ENCODE measurements at places on chromosomes 13 and 19. TPM values are rescaled to one million over a fixed set of nuclear protein-coding genes. Genes with fewer than 3 reads are reported as not detected.
A peak's percentile ranks its signal among the peaks of the same experiment; 100 is the strongest.

Gene F2RL3
- total RNA-seq, result 3.2 TPM

Gene FXYD3
- 33.7 TPM for total RNA-seq

Gene UPF3A
- total RNA-seq, result 41.7 TPM

Gene F7
- total RNA-seq, result 0.16 TPM

Gene APOC4
- total RNA-seq, result not detected

Gene MBD3L2
- not detected for total RNA-seq

Gene LILRB4
- total RNA-seq, result 9.9 TPM

Gene C1QTNF9
- 0.25 TPM for total RNA-seq

Gene SPACA4
- not detected for total RNA-seq

Gene TNFSF9
- total RNA-seq, result 1.1 TPM

Gene ZNF578
- 3.7 TPM for total RNA-seq

Gene IRS2
- total RNA-seq, result 12.9 TPM

Gene DMWD
- total RNA-seq, result 60.9 TPM

Gene KLK2
- total RNA-seq, result not detected

Gene FRY
- 69.5 TPM for total RNA-seq

- no peak for DNase-seq
These were observed 1551.1 kb downstream of the EFNB2 start for GRCh38 chr13:104984296-104984818.

- DNase-seq, result no peak
These were observed 354.6 kb downstream of the DNAJC15 start for GRCh38 chr13:43377973-43378372.

GRCh38 chr13:53878861-53879260 lies 850.2 kb downstream of the OLFM4 start:
- DNase-seq, result no peak

- DNase-seq, result no peak
These were observed 51.0 kb upstream of the RCBTB2 start for GRCh38 chr13:48583859-48584311.

- DNase-seq, result peak; percentile 58
These were observed 44.6 kb downstream of the GGACT start for GRCh38 chr13:100543872-100544602.

DNA sequence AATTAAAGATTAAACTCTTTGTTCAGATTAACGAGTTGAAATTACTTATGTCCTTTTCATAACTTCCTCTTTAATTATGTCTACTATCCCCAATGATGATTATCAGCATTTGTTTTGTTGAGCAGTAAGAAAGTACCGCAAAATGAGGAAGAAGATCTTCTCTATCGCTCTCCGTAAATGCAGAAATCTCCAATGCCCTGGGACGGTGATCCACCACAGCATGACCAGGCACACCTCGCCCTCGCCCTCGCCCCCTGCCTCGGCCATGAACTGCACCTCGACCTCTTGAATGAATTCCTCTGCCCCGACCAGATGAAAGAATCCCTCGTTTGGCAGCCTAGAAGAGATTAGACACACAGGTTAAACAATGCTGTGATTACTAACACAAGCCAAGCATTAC lies 69.1 kb downstream of the RBM26 start:
- DNase-seq, result no peak

GRCh38 chr13:81565849-81566248 lies 1224.9 kb upstream of the SPRY2 start:
- no peak for DNase-seq

DNA sequence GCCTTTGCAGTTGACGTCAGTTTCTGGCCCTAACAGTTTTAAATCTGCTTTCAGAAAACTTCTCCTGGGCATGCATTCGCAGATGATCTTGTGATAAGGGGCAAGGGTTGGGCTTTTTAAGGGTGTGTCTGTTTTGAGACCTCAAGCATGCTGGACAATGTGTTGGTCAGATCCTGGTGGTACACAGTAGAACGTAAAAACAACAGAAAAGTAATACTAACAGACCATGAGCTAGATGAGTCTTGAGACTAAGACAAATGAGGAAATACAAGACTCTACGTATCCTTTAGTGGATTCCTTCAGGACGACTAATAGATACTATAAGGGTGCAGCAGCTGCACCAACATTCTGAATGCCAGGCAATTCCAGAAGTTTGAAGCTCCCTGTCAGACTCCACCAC lies 237.6 kb downstream of the DNAJC15 start:
- DNase-seq, result no peak

GRCh38 chr13:99293178-99293577 lies 14.0 kb downstream of the GPR183 start:
- DNase-seq, result no peak

GRCh38 chr13:43657485-43657884 lies 129.3 kb downstream of the ENOX1 start:
- DNase-seq, result no peak

GRCh38 chr19:2317300-2317699 lies 9.3 kb upstream of the LINGO3 start:
- DNase-seq, result no peak

DNA sequence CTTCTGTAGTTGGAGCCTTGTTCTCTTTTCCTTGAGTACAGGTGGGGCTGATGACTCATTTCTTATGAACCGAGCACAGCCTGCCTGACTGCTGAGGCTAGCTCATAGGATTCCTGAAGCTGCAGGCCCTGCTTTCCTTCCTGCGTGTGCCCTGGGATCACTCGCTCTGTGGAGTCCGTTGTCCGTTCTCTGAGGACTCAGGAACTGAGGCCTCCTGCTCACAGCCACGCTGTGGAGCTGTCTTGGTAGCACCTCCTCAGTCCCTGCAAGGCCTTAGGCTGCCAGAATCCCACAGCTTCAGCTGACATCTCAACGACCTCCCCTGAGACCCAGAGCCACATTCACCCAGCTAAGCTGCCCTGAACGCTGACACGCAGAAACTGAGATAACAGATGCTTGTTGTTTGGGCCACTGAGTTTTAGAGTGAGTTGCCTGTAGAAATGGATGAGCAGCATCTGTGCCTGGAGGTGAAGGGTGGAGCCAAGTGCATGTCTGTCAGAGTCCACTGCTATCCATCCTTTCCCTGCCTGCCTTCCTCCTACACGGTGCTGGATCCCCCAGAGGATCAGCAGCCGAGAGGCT lies 72.9 kb downstream of the ARHGEF7 start:
- no peak for DNase-seq

GRCh38 chr19:38095411-38096308 lies 128.4 kb downstream of the DPF1 start:
- peak; percentile 84 for DNase-seq

DNA sequence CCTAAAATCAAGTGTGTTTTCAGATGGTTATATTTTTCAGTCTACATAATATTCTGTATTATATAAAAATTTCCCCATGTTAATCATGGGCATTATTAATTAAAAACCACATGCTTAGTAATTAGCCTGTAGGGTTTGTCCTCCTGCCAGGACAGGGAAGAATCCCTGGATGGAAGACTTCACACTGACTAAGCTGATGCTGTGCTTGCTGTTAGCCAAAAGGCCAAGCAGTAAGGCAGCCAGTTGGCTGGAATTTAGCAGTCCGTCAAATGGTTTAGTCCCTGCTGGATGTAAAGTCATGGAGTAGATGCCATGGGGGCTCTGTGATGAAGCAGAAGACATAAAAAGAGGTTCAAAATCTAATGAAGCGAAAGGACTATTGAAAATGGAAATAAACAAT lies 168.0 kb upstream of the OBI1 start:
- DNase-seq, result no peak

GRCh38 chr13:93959796-93960533 lies 519.5 kb downstream of the DCT start:
- no peak for DNase-seq

GRCh38 chr13:28002886-28003698 lies 14.6 kb upstream of the URAD start:
- DNase-seq, result peak; percentile 10

- DNase-seq, result peak; percentile 90
These were observed 35.8 kb upstream of the MEDAG start for GRCh38 chr13:30870049-30870884.

DNA sequence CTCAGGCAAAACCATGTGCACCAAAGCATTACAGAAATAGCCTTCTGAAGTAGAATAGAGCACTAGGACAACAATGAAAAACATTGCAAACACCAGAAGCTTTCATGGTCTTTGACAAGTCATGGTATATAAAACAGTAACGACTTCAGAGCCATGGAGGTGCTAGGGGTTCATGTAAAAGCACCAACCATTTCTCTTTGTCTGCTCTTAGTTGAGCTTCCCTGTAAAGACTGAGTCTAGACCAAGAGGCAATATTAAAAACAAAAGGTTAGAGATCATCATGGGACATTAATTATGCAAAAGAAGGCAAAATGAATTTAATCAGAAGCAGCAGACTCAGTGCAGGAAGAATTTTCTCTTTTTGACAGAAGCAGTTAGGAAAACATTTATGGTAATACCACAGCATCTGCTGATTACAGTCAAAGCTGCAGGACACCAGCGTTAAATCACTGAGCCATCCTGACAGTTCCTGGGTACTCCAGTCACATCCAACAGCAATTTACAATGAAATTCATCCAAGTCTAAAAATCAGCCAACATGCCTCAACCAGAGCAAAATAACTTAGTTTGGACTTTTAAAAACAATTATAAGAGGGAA lies 476.8 kb downstream of the DIAPH3 start:
- DNase-seq, result peak; percentile 41

DNA sequence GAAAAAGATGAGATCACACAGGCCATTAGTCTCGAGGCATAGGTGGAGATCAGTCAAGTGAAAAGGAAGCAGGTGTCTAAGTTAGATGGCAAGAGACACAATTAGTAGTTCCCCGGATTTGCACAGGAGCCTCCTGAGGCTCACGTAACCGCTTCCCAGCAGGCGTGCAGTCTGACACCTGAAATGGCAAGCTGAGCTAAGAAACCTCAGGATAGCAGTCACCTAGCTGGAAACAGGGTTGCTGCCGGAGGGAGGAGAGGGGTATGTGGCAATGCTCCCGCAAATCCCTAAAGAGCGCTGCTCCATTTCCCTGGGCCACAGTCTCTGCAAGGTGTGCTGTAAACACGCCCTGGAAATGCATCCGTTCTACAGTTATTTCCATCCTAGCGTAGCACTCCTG lies 1151.0 kb downstream of the DIAPH3 start:
- no peak for DNase-seq

- no peak for DNase-seq
These were observed 12.2 kb downstream of the SERP2 start for GRCh38 chr13:44385847-44386246.

GRCh38 chr13:106814463-106814862 lies 246.5 kb upstream of the ARGLU1 start:
- no peak for DNase-seq

DNA sequence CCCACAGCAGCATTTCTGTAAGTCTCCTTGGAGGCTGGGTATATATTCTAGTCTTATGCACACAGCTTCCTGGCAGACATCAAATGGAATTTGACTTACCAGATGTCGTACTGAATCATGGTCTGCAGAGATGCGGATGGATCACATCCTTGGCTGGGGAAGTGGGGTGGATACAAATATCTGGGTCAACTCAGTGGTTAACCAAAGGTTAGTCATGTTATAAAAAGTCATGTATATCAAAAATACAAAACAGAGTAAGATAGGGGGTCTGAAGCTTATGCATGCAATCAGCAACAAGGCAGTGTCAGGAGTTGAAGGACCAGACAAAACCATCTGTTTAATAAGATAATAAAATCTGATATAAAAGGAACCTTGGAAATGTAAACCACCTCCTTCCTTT lies 61.9 kb downstream of the WASF3 start:
- no peak for DNase-seq

DNA sequence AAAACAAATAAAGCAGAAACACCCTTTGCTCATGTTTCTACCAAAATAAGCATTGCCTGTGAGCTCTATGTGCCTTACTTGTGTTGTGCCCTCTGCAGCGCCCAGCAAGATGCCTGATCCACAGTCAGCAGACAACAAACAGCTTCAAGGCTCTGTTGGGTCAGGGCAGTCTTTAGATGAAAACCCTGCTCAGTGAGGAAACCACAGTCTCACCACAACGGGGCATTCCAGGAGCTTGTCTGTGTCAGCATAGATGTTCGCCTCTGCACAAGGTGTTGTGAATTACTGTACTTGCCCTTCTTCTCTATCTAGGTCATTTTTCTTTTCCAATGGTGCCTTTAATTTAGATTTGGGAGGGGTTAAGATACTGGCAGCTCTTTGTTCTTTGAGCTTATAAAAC lies 251.9 kb downstream of the COL4A1 start:
- DNase-seq, result no peak

DNA sequence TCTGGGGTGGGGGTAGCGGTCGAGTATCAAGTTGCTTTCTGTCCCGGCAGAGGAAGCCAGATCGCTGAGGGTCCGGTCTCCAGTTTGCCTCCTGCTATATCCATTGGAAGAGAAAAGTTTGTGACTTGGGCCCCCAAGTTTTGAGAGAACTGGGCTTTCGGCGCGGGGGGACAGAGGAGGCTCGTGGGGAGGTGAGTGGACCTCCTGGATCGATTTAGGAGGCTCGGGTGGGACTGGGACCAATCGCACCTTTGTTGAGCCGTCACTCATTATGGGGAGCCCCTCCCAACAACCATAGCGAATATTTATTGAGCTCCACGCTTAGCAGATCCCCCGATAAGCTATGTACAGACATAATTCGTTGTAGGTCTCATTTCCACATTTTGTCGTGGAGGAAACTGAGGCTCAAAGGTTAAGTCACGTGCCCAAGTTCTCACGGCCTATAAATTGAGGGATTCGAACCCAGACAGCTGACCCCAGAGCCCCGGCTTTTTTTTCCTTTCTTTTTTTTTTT lies 909 bp downstream of the RFXANK start:
- DNase-seq, result no peak

DNA sequence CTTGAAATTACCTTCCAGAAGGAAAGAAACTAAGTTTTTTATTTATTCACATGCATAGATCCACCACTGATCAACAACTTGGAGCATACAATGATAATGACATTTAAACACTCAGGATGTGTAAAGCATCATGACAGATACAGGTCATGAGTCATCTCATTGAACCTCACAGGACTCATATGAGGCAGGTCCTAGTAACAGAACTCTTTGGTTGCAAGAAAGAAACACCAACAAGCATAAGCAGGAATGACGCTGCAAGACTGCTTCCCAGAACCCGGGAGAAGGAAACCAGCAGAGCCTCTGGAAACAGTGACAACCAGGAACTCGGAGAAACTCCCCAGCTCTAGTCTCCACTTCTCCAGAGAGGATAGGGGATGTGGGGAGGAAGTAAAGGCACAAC lies 60.8 kb upstream of the IPO5 start:
- DNase-seq, result no peak

DNA sequence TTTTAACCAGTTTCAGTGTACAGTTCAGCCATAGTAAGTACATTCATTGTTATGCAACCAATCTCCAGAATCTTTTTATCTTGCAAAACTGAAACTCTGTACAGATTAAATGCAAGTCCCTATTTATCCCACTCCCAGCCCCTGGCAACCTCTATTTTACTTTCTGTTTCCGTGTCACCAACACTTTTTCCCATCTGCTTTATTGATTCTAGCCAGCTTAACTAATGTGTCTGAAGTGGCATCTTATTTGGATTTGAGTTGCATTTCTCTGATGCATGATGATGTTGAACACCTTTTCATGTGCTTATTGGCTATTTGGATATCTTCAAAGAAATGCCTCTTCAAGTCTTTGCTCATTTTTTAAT lies 18.9 kb downstream of the SPATA13 start:
- DNase-seq, result no peak

- DNase-seq, result no peak
These were observed 147.3 kb upstream of the GPC6 start for GRCh38 chr13:93079294-93079693.
